ENCODE measurements at places on chromosomes 2 and 18.

GRCh38 chr2:127506510-127506909 is 19.8 kb downstream of the IWS1 start:
- no peak for DNase-seq

DNA sequence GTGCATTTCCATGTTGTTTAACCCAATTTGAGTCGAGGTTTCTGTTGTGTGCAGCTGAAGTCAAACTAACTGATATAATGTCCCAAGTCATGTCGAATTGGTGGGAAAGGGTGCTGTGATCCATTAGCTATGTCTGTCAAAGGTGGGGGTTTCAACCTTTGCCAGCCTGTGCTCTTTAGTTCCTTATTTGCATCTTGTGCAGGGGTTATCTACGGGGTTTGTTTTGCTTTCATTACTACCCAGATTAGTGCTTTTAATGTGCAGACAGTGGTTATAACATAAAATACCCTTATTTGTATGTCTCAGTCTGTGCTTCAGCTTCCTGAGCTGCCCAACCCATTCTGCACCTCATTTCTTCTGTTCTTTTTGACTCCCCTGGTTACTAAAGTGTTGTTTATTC is 271.9 kb upstream of the CXCR4 start:
- DNase-seq: no peak

GRCh38 chr2:19671916-19672315 is 229.9 kb downstream of the TTC32 start:
- no peak for DNase-seq

- no peak for DNase-seq
These were observed 331.3 kb upstream of the CNTNAP5 start for GRCh38 chr2:123693836-123694235.

DNA sequence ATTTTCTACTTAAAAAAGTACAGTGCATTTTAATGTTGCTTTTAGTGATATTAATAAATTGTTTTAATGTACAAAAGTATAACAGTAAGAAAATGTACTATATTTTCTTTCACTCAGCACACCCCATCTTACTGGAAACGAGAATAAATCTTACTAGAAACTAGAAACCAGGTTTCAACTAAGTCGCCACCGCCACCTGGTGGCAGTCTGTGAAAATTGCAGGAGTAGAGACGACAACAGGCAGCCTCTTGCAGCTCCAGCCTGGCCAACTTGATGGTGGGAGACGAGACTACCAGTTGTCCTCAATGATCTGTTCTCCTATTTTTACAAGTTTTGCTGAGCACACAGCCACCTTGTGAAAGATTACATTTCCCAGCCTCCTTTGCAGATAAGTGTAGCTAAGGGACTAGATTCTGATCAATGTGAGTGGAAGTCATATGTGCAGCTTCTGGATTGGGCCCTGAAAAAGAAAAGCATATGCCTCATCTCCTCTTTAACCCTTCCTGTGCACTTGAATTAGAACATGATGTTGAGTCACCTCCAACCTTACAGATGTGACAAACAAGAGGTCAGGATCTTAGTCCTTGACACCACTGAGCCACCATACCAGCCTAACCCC is 8.7 kb downstream of the OTOF start:
- peak; percentile 55 for DNase-seq

DNA sequence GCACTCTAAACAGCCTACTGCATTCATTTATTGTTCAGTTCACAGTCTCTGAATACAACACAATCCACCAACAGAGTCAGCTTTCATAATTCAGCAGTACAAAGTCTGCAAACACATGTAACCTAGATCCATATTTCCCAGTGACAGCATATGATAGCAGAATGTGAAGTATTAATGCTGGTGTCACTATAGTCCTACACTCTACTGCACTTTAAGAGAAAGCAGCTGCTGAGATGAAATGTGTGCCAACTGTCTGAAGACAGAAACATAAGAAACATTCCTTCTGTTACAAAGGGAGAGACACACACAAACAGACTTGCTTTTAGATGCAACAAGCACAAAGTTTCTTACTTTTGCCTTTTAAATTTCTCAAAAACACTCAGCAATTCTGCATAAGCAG is 441.8 kb downstream of the ZEB2 start:
- DNase-seq: no peak

- DNase-seq: no peak
These were observed 182.1 kb upstream of the CCDC68 start for GRCh38 chr18:55141318-55141717.

- no peak for DNase-seq
These were observed 197.2 kb upstream of the HNRNPA3 start for GRCh38 chr2:177015356-177015923.
